GM12865 (cell line): ENCODE measurements at places on chromosomes 5 and 9.
A peak's percentile ranks its signal among the peaks of the same experiment; 100 is the strongest.

- no peak for DNase-seq
These were observed 220.0 kb downstream of the CDH18 start for GRCh38 chr5:19767987-19768386.

DNA sequence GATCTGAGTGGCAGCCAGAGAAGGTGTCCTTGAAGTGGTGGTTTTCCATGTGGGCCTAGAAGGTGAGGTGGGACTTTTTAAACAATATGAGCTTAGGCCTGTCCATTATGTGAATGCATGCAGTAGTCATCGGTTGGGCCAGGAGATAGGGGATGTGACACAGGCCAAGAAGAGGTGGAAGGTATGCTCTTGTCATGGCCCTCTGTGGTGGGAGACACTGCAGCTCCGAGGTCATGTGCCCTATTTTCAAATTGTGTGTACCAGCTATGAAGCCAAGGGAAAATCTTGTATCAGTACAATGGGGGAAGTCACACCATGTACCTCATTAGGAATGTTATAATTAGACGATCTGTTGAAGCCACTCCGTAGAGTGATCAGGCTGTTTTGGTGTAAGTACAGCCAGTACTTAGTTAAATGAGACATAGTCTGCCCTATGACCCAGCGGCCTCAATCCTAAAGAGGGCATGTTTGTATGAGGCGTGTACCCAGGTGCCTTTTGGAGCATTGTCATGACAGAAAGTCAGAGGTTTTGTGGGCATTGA lies 280.1 kb downstream of the MAST4 start:
- DNase-seq = no peak

GRCh38 chr9:14294659-14295058 lies 19.3 kb downstream of the NFIB start:
- DNase-seq = no peak

- no peak for DNase-seq
These were observed 62.5 kb upstream of the PSD2 start for GRCh38 chr5:139733010-139733688.

GRCh38 chr5:81305785-81306184 lies 4.4 kb downstream of the ZCCHC9 start:
- no peak for DNase-seq

DNA sequence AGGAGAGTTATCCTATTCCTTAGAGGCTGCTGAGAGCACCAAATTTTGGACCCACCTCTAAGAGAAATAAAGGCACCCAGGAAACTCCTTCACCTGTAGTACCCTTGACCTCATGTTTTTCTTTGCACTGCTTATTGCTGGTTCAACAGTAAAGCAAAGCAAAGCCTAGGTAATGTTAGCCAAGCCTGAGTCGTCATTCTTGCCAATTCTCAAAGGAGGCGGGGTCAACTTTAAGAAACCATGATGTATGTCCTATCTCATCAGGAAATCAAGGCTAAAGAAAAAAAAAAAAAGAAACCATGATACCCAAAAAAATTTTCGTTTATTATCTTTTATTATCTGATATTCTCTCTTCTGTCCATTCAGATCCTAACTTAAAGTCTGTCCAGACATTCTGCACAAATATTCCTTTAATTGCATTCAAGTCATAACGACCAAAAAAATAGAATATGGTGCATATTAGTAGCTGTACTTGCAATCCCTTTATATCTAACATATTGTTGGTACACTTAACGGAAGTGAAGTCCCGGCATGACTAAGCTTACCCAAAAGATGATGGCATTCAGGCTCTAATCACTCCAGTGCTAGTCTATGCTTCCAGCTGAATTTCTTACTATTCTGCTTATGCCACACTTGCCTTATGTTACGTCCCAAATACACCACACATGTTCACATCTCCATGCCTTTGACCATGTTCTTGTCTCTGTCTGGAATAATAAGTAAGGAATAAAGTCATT lies 1.8 kb downstream of the AUH start:
- no peak for DNase-seq

- DNase-seq = no peak
These were observed 305.2 kb upstream of the NREP start for GRCh38 chr5:112062181-112062580.

DNA sequence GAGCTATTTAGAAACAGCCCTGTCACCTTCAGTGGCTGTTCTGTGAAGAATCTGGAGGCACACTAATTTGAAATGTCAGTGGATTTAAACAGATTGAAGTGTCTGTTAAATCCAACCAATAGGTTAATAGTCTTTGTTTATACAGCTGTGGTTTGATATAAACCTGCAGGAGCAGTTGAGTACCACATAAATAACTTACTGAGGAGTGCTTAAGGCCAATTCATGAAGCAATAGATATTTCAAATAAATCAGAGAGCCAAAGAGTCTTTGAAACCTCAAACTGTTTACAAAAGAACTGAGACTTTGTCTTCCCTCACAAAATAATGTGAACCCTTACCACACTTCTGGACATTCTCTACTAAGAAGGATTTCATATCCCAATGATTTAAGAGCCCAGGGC lies 111.9 kb downstream of the FEM1C start:
- no peak for DNase-seq

- DNase-seq = peak; percentile 66
These were observed 234.2 kb upstream of the MEF2C start for GRCh38 chr5:89117124-89117644.

- DNase-seq = no peak
These were observed 10.0 kb downstream of the SPARC start for GRCh38 chr5:151676719-151677118.

DNA sequence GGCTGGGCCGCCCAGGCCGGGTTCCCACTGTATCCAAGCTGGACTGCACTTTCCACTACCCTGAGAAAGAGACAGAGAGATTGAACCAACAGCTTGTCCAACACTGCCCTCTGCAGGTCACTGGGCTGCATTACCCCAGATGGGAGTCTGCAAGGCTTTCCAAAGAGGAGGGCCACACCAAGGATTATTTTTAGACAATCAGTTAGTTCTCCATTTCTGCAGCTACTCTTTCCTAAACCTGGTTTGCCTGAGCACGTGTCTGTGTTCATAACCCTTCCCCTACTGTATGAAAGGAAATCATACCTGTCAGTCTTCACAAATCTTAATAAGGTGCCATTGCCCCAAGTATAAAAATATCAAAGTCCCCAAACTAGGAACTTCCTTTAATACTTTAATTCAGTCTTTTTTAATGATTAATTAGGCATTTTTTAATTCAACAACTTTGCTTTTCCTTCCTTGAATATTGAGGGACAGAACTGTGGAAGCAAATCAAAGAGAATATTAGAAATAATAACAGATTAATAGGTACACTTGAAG lies 13.4 kb upstream of the FGF1 start:
- peak; percentile 71 for DNase-seq

DNA sequence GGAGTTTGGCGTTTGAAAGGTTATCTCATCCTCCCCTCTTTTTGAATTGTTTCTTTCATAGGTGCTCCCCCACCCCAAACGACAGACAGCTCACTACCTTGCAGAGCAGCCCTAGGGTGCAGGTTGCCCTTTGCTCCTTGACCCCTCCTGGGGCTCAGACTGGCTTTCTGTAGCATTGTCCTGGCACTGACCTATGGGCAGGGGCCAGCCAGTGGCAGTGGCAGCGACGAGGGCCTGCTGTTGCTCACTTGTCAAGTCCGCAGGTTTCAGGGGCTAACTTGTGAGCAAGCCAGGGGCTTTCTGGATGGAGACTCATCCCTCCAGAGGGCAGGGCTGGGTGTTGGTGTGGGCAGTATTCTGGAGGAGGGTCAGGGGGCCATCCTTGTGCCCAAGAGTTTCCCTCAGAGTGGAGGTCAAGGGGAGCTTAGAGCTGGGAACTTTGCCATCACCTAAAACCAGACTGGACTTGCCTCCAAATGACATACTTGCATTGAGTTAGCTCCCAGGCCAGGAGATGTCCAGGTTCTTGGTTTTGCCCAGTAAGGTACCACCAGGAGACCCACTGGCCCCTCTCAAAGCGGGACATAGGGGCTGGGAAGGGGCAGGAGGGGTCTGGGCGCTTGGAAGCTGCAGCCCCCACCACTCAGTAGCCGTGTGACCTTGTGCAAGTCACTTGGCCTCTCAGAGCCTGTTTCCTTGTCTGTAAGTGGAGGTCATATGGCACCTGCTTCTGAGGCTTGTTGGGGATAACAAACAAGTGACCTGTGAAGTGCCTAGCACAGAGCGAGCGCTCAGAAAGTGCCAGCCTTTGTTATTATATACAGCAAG lies 53.5 kb upstream of the CDKN2AIPNL start:
- no peak for DNase-seq

GRCh38 chr9:117548556-117548955 lies 133.7 kb upstream of the ASTN2 start:
- DNase-seq = no peak

DNA sequence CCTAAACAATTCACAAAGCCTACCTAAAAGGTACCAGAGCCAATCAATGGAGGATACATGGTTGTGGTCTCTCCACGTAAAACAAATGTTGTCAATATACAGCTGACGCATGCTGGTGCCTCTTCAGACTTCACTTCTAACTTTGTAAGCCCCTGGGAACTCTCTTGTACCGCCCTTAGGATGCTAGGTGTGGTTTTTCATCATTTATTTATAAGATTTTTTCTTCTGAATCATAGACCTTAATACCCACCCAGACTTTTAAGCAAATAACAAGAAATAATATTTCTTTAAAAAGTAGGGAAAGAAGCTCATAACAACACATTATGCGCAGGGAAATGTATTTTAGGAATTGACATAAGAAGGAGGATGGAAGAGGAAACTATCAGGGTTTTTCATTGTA lies 33.0 kb downstream of the SSBP2 start:
- no peak for DNase-seq

- DNase-seq = no peak
These were observed 93.3 kb downstream of the CACNA1B start for GRCh38 chr9:137970686-137971476.

DNA sequence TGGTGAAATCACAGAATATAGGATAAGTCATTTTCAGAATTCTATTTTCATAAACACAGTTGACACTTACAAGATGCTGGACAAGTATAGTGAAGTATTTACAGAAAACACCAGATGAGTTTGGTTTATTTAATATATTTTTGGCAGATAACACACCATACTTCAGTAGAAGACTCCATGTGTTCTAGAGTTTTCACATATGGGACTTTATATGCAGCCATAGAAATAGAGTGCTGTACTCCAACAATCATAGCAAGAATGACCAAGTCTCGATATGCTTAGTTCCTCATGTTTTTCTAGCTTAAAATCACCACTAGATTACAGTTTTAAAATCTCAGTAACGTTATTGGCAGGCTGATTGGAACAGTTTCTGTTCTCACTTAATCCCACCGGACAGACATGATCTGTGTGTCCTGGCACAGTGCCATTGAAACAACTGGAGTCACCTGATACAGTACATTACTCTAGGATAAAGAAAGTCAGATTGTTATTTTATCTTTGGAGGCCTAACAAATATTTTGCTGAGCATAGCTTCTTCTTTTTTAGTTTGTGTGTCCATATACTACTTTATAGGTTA lies 45.8 kb upstream of the ERBIN start:
- DNase-seq = no peak

GRCh38 chr5:53381-54174 lies 38.4 kb upstream of the PLEKHG4B start:
- no peak for DNase-seq

DNA sequence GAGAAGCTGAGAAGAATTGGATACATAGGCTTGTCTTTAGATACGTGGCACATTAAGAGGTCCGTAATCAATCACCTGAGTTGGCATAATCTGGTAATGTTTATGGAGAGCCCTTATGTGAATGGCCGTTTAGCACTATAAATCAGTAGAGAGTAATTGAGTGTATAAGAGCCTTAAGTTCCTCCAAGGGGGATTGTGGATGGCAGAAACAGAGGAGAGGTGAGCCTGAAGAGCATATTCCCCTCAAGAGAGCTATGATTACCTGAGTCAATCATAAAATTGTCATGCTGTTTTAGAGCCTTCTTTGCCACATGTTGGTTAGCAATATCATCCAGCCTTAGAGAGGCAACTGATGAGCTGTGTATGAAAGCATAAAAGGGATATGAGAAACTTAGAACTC lies 58.8 kb downstream of the FOCAD start:
- no peak for DNase-seq

GRCh38 chr9:81676395-81676794 lies 13.0 kb downstream of the TLE1 start:
- no peak for DNase-seq

DNA sequence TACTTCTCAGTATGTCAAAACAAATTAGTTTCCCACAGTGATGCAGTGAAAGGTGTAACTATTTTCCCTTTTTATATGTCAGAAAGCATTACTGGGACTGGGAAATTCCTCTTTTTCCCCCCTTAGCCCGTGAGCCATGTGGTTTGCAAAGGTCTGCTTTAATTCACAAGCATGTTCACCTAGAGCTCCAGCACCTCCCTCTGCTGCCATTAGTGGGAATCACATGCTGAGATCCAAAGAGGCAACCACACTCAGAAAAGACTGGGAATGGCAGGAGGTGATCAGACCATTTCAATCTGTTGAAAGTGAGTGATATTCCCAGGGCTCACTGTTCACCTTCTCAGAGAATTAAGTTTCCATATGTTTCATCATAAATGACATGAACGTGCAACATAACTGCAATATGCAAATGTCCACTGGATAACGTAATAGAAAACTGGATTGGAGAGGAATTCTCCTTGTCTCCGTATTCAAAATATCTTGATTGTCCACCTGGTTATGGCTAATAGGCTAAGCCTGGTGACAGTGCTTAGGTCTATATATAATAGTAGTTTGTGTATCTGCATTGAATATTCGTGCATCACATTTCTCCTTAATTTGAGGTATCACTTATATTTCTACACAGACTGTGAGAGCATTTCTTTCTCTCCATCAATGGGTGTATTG lies 703.5 kb upstream of the WWC1 start:
- DNase-seq = no peak

- no peak for DNase-seq
These were observed 86.5 kb upstream of the ANKRD55 start for GRCh38 chr5:56319526-56320181.

- DNase-seq = no peak
These were observed 23.9 kb upstream of the FANCC start for GRCh38 chr9:95341293-95341962.

DNA sequence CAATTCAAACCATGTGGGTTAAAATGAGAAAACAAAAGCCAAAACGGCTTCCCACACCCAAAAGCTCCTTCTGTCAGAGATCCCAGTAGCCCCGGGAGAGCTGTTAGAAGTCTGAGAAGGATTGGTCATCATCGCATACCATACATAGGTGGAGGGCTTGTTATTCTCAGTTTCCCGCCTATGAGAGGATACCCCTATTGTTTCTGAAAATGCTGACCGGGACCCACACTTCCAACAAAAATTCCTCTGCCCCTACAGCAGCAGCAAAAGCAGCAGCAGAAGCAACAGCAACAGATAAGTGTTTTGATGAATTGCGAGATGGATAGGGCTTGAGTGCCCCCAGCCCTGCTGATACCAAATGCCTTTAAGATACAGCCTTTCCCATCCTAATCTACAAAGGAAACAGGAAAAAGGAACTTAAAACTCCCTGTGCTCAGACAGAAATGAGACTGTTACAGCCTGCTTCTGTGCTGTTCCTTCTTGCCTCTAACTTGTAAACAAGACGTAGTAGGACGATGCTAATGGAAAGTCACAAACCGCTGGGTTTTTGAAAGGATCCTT lies at the start of gene TEK:
Gene TEK, plus strand, starts transcription at position 245 of the 561 bp plus-strand sequence. CDS start 366 bp downstream, outside the sequence.
- no peak for DNase-seq

GRCh38 chr5:173331287-173331686 lies 3.1 kb upstream of the STC2 start:
- DNase-seq = no peak

GRCh38 chr9:82202808-82203207 lies 214.2 kb downstream of the SPATA31D1 start:
- no peak for DNase-seq
